ENCODE measurements at places on chromosomes 3 and 15. TPM values are rescaled to one million over a fixed set of nuclear protein-coding genes. Genes with fewer than 3 reads are reported as not detected.

DNA sequence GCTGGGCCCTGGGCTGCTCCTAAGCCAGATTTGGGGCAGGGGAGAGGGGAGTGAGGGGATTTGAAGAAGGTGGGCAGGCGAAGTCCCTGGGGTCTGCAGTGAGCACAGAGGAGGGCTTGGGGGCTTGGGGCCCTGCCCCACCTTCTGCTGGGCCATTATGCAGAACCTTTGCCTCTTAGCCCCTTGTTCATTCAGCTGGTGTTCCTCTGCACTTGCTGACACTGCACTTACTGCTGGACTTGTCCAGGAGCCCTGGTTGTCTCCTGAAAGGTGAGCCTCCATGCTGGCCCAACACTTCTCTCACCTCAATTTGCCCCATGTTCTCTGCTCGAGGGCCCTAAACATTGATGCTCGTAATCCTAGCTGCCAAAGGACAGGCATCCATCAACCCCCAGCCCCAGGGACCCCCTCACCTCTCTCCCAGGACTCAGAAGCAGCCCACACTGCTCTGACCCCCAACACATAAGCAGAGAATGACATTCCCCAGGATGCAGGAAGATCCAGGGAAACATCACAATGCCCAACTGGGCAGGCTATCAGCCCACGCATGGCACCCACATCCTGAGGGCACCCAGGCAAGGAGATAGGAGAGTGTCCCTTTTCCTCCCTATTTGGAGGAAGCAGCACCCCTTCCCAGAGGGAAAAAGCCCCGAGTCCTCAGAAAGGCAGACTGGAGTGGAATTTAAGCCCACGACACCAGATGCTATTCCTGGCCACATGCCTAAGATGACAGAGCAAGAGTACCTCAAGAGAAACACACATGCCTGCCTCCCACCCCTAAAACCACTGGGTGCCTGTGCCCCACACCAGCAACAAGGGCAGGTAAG lies 76.8 kb downstream of the ADCY5 start:
- H3K27ac ChIP-seq, result no peak overlapping the region
- H3K4me1 ChIP-seq, result peaks cover 11% of the 10 kb centered on the region
- H3K27me3 ChIP-seq, result no peaks in the 10 kb centered on the region
- no peaks in the 10 kb centered on the region for H3K36me3 ChIP-seq
- no peak for DNase-seq
- no peak overlapping the region for H3K4me3 ChIP-seq

- no peak for DNase-seq
- H3K4me3 ChIP-seq, result no peak overlapping the region
- no peaks in the 10 kb centered on the region for H3K4me1 ChIP-seq
- H3K36me3 ChIP-seq, result no peaks in the 10 kb centered on the region
- H3K27ac ChIP-seq, result no peak overlapping the region
Measured at GRCh38 chr3:130816561-130817445, 70.2 kb upstream of the PIK3R4 start.

- peaks cover 19% of the 10 kb centered on the region for H3K4me1 ChIP-seq
- no peaks in the 10 kb centered on the region for H3K27me3 ChIP-seq
- no peaks in the 10 kb centered on the region for H3K36me3 ChIP-seq
- DNase-seq, result no peak
- H3K4me3 ChIP-seq, result no peak overlapping the region
Measured at GRCh38 chr15:77370580-77370979, 49.3 kb downstream of the PEAK1 start.

DNA sequence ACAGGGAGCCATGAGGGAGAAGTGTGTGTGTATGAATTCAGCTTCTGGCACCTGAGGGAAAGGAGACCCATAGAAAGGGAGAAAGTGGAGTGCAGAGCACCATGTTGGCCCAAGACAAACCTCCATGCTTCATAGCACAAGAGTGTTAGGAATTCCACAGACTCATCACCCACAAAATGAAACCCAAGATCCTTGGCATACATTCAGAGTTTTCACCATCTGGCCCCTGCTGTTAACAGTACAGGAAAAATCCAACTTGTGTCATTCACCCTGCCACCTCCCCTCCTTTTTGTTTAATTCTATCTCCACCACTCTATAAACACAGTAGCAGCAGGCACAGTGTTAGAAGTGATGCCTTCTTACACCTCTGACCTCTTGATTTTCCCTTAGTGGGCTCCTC lies 60.0 kb upstream of the MNS1 start:
- DNase-seq, result no peak
- H3K27me3 ChIP-seq, result no peaks in the 10 kb centered on the region
- H3K27ac ChIP-seq, result no peak overlapping the region
- no peaks in the 10 kb centered on the region for H3K36me3 ChIP-seq
- H3K4me3 ChIP-seq, result no peak overlapping the region
- no peaks in the 10 kb centered on the region for H3K4me1 ChIP-seq

- no peak overlapping the region for H3K4me3 ChIP-seq
- no peak for DNase-seq
- no peaks in the 10 kb centered on the region for H3K27me3 ChIP-seq
- H3K36me3 ChIP-seq, result no peaks in the 10 kb centered on the region
- no peak overlapping the region for H3K27ac ChIP-seq
Measured at GRCh38 chr15:52421029-52421428, 107.7 kb downstream of the MYO5A start.

GRCh38 chr3:11021611-11022011 lies 29.1 kb downstream of the SLC6A1 start:
- no peaks in the 10 kb centered on the region for H3K36me3 ChIP-seq
- no peaks in the 10 kb centered on the region for H3K4me1 ChIP-seq
- H3K4me3 ChIP-seq, result no peak overlapping the region
- H3K27me3 ChIP-seq, result no peaks in the 10 kb centered on the region
- H3K27ac ChIP-seq, result no peak overlapping the region

GRCh38 chr15:36917411-36918267 lies 182.7 kb downstream of the MEIS2 start:
- H3K4me3 ChIP-seq, result no peak overlapping the region
- H3K27me3 ChIP-seq, result no peaks in the 10 kb centered on the region
- peaks cover 10% of the 10 kb centered on the region for H3K4me1 ChIP-seq
- H3K27ac ChIP-seq, result no peak overlapping the region
- DNase-seq, result no peak
- no peaks in the 10 kb centered on the region for H3K36me3 ChIP-seq

DNA sequence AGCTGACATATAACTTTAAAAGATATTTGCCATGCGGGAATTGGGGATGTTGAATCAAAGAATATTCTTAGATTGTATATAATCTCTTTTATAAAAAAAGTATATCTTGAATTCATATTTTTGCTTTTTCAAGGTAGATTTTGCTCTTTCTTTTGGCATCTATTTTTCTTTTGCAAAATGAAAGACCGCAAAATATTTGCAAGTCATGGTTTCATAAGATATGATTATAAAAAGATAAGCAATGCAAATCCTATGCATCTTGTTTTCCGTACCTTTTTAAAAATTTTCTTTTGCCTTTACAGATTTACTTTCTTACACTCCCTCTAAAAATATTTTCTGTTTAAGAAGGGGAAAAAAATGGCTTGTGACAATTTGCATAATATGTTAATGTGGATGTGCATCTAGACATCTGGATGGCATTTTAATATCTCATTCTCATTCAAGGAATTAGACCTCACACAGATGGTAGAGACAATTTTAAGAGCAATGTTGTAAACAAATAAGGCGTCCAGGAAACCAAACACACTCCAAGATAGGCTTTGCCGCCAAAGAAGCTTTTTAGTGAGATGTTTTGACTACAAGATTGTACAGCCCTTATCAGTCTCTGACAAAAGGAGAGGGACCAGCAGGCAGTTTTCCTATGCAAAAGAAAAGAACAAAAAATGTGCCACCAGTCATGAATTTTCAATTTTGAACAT lies 371.1 kb downstream of the CHL1 start:
- no peaks in the 10 kb centered on the region for H3K36me3 ChIP-seq
- H3K27ac ChIP-seq, result no peak overlapping the region
- H3K4me1 ChIP-seq, result no peaks in the 10 kb centered on the region
- no peak for DNase-seq
- H3K4me3 ChIP-seq, result no peak overlapping the region

DNA sequence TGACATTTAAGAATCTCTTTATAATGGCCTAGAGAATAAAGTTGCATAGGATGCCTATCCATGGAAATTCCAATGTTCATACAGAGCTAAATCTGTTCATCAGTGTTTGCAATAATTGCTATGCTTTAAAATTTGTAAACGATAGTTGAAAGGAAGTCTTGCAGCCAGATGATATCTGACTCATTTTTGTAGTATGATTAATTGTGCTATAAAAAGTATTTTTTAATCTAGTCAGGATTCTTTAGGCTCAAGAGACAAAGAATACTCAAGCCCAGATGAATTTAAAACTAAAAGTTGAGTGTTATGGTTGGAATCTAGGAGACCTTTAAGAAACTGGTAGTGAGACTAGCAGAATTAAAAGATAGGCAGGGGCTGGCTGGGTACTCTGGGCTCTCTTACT lies 50.5 kb downstream of the SUCNR1 start:
- H3K4me1 ChIP-seq, result peaks cover 36% of the 10 kb centered on the region
- no peak for DNase-seq
- no peaks in the 10 kb centered on the region for H3K36me3 ChIP-seq
- H3K4me3 ChIP-seq, result no peak overlapping the region

DNA sequence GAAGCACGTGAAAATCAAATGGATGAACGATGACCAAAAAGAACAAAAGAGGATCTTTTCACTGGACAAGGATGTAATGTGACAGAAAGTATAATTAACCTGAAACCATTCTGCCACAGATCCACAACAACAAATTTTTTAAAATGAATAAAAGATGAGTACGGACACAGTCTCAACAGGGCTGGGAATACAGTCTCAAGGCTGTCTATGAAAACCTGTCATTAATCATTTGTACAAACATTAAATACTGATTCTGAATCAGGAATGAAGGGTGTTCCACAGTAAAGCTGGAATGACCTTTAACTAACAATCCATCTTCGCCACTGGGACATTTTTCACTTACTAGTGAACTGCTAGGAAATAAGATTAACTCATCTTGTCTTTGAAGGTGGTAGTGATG lies 506.9 kb upstream of the ADAMTS9 start:
- H3K27me3 ChIP-seq, result no peaks in the 10 kb centered on the region
- no peak overlapping the region for H3K4me3 ChIP-seq
- no peaks in the 10 kb centered on the region for H3K36me3 ChIP-seq
- DNase-seq, result no peak

- no peak for DNase-seq
- no peaks in the 10 kb centered on the region for H3K36me3 ChIP-seq
Measured at GRCh38 chr3:63993653-63994079, 29.6 kb downstream of the PSMD6 start.

DNA sequence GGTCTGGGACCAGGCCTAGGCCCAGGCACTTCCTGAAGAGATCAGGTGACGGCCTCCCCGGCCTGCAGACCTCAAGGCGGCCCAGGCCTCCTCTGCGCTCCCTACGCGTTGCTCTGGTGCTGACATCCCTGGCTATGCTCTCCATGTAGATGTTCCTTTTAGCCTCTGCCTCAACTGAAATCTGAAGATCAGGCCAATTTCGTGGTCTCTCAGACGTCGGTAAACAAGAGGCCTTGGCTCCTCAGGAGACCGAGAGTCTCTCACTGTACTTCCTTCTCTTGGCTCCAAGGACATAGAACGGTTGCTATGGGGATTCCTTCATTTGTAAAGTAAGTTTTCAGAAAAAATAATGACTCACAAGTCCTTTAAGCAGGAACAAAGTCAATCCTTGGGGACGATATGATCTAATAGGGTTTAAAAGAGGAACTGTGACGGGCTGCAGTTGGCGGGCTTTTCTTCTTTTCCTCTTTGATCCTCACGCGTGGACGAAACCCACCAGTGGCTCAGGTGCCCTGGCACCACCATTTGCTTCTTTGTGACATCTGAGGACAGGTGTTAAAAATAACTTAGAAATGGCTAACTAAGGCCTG lies 55.6 kb upstream of the CGNL1 start:
- peaks cover 8% of the 10 kb centered on the region for H3K4me1 ChIP-seq
- no peak overlapping the region for H3K27ac ChIP-seq
- no peaks in the 10 kb centered on the region for H3K27me3 ChIP-seq

DNA sequence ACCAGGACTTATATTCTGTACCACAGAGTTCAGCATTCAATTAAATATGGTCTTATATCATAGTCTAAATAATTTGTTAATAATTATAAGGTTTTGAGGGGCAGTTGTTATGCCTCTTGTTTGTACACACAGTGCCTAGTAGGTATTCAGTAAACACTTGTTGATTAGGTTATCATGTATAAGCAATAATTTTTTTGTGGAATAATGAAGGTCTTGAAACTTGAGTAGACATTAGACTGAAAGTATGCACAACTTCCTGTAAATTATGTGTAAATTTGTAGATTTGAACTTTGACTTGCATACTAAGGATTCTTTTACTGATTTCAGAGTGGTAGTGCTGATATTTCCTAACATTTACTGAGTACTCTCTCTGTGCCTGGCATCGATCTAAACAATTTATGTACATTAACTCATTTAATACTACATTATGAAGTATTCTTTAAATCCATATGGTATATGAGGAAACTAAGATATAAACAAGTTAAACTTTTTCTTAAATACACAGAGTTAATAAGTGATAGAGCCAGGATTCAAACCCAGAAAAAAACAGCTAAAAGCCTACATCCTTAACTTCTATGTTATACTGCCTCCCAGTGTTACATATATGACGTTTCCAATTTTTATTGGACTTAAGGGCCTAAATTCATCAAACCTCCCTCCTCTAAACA lies 65.1 kb downstream of the GLCE start:
- no peak overlapping the region for H3K4me3 ChIP-seq
- no peak overlapping the region for H3K27ac ChIP-seq
- no peak for DNase-seq

The AMT gene
- 6.1 TPM for total RNA-seq

The SNURF gene
- 10.3 TPM for total RNA-seq

The TUSC2 gene
- 11.8 TPM for total RNA-seq

The RASGRF1 gene
- total RNA-seq, result not detected

Data from vagina (tissue), 2 donors.